PC-3 (cell line): ENCODE measurements at places on chromosomes 1 and 21. TPM values are rescaled to one million over a fixed set of nuclear protein-coding genes. Genes with fewer than 3 reads are reported as not detected.
A peak's percentile ranks its signal among the peaks of the same experiment; 100 is the strongest.

Gene CTSE
- 0.51 TPM in 1 of 2 replicates, not detected in the other for total RNA-seq

DNA sequence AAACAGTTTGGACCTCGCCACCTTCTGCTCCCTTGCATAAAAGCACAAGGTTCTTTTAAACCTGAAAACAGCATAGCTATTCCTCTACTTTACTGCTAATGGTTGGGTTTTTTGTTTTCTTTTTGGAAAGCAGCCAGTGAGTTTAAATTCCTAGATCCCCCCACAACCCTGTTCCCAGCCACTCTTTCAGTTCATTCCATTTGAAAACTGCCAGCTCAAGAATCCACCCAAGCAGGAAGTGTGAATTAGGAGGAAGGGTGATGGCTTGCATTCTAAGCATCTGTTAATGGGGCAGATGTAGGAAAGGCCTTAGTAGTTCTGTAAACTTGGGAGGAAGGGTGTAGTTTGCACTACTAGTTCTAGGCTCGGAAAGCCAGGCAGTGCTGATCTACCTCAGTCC is 172.9 kb upstream of the HOOK1 start:
- no peaks in the 10 kb centered on the region for H3K4me1 ChIP-seq
- no peak overlapping the region for H3K4me3 ChIP-seq
- H3K36me3 ChIP-seq, result no peaks in the 10 kb centered on the region
- DNase-seq, result no peak
- no peaks in the 10 kb centered on the region for H3K27me3 ChIP-seq

GRCh38 chr21:43921979-43922945 is 57.2 kb downstream of the AGPAT3 start:
- no peak for DNase-seq
- H3K27me3 ChIP-seq, result no peaks in the 10 kb centered on the region
- no peak overlapping the region for H3K27ac ChIP-seq
- H3K36me3 ChIP-seq, result no peaks in the 10 kb centered on the region
- no peak overlapping the region for H3K4me3 ChIP-seq

DNA sequence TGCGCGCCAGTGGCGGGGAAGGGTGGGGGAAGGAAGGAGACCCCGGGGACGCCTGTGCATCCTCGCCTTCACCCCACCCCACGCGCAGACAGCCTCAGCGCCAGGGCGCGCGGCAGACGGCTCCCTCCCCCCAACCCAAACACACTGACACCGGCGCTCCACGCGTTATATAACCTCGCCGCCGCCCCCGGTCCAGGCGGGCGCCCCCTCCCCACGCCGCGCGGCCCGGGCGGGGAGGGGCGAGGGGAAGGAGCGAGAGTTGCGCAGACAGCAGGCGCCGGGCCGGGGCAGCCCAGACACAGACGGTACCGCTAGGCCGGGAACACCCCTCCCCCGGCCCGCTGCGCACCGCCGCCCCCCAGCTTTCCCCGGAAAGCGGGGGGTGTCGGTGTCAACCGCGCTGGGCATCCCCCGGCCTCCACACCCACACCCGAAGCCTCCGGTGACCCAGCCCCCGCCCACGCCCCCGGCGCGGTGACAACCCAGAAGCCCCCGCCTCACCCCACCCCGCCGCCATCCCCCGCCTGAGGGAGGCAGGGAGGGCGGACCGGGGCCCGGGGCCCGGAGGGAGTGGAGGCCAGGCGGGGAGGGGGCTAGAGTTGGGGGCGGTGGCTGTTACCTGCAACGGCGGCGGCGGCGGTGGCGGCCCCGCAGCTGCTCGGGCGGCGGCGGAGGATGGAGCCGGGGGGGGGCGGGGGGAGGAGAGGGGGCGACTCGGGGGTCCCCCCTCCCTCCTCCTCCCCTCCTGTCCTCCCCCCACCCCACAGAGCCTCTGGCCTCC is 432 bp downstream of the AKT3 start:
- peaks cover 29% of the 10 kb centered on the region for H3K4me1 ChIP-seq
- no peaks in the 10 kb centered on the region for H3K36me3 ChIP-seq
- no peaks in the 10 kb centered on the region for H3K27me3 ChIP-seq
- DNase-seq, result no peak
- H3K4me3 ChIP-seq, result peak overlapping the region; percentile 74

DNA sequence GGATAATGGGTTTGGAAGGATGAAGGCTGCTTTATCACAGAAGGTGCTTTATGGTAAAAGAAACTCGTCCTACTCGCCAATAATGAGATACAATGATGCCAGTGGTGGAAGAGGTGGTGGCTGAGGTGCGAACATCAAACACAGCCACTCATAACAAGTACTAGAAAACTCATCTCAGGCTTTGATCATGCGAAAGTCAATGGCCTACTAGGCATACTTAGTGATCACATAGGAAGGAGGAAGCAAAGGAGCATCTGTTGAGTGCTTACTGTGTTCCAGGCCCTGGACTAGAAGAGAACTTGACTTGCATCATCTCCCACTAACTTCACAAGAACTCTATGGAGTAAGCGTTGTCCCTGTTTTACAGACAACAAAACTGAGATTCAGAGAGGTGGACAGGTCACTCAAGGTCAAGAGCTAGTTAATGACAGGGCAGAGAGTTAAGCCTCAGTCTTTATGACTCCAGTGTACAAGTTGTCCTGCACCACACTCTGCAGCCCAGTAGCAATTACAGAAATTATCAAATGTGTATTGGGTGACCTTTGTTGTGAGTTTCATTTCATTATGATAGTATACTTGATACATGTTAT is 33.6 kb downstream of the RUNX1 start:
- H3K4me1 ChIP-seq, result peaks cover 40% of the 10 kb centered on the region
- H3K27me3 ChIP-seq, result no peaks in the 10 kb centered on the region
- no peak overlapping the region for H3K27ac ChIP-seq
- H3K36me3 ChIP-seq, result 0 out of 2 replicates have a peak, but pooled peaks cover 7% of the 10 kb centered on the region

DNA sequence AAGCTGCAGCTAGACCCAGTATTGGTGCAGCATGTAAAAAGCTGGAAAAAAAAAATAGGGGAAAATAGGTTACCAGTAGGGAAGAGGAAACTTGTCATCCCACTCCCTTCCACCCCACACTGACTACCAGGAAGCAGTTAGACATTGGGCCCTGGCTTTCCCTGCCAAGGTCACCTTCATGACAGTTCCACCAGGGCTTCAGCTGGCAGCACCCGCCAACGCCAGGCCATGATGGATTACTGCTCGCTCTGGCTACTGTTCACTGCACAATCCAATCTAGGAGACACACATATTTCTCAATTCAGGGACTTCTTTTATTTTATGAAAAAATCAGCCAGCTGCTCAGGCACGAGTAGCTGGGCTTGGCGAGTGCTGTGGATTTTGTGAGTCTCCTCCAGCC is 127.7 kb downstream of the DMRTA2 start:
- H3K4me1 ChIP-seq, result no peaks in the 10 kb centered on the region
- H3K27ac ChIP-seq, result no peak overlapping the region
- no peaks in the 10 kb centered on the region for H3K36me3 ChIP-seq
- no peaks in the 10 kb centered on the region for H3K27me3 ChIP-seq
- no peak overlapping the region for H3K4me3 ChIP-seq
- no peak for DNase-seq
